ENCODE measurements at places on chromosomes 4 and X. TPM values are rescaled to one million over a fixed set of nuclear protein-coding genes. Genes with fewer than 3 reads are reported as not detected.

ETDA gene
- total RNA-seq, result not detected

- DNase-seq, result no peak
Observed at GRCh38 chr4:53775381-53775780, 184.1 kb upstream of the LNX1 start.

- DNase-seq, result no peak
Observed at GRCh38 chr4:41102414-41103092, 111.8 kb downstream of the APBB2 start.

DNA sequence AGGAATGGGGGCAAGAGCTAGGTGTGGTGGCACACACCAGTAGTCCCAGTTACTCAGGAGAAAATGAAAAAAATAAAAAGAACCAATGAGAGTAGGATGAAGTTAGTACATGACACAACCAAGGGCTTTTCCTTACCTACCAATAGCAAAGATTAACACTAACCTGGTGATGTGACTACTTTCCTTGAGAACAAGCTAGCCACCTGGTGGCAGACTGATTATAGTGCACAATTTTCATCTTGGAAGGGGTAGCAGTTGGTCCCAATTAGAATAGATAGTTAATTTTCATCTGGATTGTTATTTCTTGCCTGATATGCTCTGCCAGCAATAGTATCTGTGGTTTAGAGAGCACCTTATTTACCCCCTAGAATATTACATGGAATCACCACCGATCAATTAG, 1216.8 kb upstream of the PABPC4L start:
- no peak for DNase-seq

RS1 gene
- total RNA-seq, result not detected

- no peak for DNase-seq
Observed at GRCh38 chr4:119559044-119559647, 69.5 kb downstream of the PDE5A start.

GRCh38 chrX:16335181-16335580, 167.9 kb downstream of the MAGEB17 start:
- DNase-seq, result no peak

DNA sequence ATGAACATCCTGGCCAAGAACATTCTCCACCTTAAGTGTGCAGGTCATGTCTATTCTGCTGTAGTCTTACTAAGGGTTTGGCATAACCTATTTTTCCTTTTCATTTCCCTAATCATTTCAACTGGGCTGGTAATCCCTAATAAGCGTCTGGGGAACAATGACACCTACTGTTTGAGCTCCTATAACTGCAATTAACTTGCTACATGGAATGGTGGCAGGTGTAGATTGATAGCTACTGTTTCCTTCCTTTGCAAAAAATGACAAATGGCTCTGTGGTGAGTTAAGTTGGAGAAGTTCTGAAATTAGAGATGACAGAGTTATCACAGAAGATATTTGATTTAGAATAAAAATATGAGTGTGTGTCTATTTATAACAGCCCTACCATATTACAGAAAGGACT, 104.5 kb upstream of the NAP1L5 start:
- DNase-seq, result no peak

DNA sequence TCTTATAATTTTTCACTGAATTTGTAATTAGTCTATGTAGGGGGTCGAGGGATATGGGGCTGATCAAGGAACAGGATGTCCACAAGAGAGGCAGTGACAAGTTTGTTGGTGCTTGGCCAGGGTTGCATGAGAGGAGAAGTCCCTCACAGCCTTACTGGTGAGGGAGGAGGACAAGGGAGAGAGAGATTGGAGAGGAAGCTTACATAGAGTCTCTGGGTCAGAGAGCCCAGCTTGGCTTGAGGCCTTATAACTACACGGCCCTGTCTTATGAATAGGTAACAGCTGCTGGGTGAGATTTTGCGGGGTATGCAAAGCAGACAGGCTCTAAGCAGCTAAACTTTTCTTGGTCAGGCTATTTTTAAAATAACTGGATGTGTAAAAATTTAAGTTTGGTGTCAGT, 37.9 kb upstream of the OTUD4 start:
- DNase-seq, result no peak

GRCh38 chr4:138408758-138409157, 166.6 kb upstream of the SLC7A11 start:
- DNase-seq, result no peak

ABLIM2 gene
- total RNA-seq, result 23.8 TPM

DNA sequence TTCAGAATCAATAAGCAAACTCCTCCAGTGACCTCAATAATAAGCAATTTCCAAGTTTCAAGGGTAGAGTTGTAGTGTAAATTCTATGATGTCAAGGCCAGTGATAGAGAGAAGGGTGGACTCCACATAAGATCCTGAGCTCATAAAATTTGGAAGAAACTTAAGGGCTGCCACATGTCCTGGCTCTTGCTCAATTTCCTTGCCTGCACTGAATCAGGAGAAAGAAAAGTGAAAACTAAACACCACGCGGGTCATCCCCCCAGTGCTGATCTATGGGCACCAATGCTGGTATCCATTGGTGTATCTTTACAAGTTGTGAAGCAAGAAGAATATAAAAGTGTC, 392.0 kb upstream of the INTU start:
- DNase-seq, result no peak

DNA sequence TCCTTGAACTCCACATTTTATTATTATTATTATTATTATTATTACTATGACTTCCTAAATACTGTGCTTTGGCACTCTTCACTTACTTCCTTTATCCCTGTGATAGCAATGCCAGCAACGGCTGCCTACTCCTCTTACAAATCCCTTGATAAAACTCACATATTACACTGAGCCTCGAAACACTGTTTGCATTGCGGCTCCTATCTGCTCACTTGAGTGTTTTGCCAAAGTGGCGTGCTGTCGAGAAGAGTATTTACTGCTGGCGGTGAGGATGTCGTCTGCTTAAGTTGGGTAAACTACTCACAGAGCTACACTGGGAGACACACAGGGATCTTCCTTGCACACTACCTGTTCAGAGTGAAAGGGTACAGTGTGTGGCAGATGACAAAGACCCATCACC, 143.4 kb upstream of the VCX3A start:
- DNase-seq, result no peak

DNA sequence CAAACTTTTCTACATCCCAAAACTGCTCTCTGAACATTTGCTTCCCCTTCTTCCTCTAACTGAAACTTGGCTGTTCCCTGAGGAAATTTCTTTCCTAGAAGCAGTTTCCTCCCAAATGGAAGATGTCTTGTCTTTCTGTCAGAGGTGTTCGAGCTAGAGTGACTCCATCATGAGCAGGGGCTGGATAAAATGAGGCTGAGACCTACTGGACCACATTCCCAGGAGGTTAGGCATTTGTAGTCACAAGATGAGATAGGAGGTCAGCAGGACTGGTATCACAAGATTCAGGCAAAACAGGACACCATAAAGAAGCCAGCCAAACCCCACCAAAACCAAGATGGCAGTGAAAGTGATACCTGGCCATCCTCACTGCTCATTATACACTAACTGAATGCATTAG, 35.8 kb upstream of the PGRMC2 start:
- no peak for DNase-seq

DNA sequence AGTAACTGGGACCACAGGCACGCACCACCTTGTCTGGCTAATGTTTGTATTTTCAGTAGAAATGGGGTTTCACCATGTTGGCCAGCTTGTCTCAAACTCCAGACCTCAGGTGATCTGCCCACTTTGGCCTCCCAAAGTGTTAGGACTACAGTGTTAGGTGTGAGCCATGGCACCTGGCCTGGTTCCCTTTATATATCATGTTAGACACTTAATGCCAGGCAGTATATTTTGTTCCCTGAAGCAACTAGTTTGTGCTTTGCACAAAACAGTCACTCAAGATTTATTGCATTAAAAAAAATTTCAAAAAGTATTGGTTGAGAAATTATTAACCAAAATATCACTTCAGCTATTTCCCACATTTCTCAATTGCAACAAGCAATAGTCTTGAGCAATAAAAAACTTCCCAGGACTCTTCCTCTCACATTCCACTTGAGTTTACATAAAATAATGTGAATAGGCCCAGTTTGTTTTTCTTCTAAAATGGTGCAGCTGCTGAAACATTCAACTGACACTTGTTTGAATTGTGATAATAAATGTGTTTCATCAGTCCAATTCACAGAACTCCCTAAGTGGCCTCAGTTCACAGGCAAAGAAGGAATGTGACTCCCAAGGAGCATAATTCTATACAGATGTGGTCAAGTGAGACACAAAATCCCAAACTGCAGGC, 22.7 kb downstream of the CXCL1 start:
- DNase-seq, result no peak

CCDC149 gene
- 30.9 TPM for total RNA-seq

DNA sequence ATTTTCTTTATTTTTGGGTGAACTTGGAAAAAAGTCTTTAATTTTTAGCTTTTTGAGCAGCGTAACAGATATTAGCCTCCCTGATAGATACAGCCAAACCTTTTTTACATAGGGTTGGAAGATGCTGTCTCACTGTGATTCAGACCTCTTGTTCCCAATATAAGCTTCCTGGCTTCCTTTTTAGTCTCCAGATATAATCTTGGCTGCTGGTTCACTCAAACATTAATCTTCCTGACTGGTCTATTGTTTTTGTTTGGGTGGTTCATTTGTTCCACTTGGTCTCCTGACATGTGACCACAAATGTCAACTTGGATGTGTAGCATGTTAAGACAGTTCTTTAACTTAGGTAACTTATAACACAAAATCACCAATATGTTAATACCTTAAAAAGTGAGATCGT, 23.0 kb downstream of the RPA4 start:
- DNase-seq, result no peak

FABP2 gene
- total RNA-seq, result not detected

DNA sequence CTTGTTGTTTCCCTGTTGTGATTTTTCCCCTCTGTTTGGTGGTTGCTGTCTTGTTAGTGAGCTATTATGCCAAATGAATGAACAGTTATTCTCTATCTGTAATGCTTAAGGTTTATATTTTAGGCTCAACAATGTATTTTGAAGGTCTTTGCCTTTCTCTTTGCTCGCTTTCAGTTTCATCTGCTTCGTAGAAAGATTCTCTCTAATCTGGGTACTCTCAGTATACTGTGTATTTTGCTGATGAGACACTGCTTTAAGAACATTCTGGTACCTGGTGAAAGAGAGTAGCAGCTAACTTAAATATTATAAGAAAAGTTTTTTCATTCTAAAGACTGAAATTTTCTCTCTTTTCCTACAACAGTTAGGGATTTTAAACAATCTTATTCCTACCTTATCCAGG, 1274.7 kb upstream of the PABPC4L start:
- no peak for DNase-seq

GRCh38 chr4:157713342-157713741, 459.5 kb downstream of the GASK1B start:
- DNase-seq, result no peak

- no peak for DNase-seq
Observed at GRCh38 chr4:8102076-8102355, 56.6 kb downstream of the ABLIM2 start.

CYSLTR1 gene
- 7.9 TPM for total RNA-seq

GABRB1 gene
- not detected for total RNA-seq

RNF150 gene
- total RNA-seq, result 23.6 TPM

DNA sequence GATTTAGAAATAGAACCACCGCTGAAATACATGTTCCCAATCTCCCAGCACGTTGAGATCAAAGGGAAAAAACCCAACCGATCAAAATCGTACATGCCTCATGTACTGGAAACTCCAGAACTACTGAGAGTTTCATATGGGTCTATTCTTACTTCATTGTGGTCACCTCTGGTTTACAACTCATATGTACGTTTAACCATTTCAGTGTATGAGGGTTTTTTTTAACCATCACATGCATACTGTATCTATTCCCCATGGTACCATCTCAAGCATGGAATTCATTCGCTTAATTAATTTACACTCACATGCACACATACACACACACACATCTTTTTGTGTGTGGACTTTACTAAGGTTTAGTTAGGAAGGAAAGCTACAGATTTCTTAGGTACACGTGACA, 46.0 kb upstream of the CLNK start:
- DNase-seq, result no peak

DNA sequence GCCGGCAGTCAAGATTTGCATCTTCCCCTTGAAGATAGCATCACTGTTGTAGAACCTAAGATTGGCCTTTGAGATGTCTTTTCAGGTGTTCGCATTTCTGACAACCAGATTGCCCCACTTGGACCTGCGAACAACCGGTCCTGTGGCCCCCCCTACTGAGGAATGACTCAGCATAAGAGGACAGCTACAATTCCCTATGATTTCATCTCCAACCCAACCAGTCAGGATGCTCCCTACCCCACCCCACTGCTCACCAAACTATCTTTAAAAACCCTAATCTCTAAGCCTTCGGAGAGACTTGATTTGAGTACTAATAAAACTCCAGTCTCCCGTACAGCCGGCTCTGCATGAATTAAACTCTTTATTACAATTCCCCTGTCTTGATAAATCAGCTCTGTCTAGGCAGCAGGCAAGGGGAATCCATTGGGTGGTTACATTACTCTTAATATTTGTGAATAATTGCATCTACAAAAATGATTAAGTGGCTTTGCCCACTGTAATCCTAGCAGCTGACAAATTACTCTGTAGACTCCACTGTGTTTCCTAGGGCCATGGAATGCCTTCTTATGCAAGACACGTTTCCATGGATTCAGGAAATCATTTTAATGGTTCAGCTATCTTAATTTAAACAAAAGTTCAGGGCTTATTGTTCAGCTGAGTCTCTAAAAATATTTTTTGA, 95.4 kb downstream of the GPR143 start:
- DNase-seq, result no peak

STOX2 gene
- total RNA-seq, result 6.9 TPM
